ENCODE measurements at places on chromosomes 5 and 9. TPM values are rescaled to one million over a fixed set of nuclear protein-coding genes. Genes with fewer than 3 reads are reported as not detected.

DNA sequence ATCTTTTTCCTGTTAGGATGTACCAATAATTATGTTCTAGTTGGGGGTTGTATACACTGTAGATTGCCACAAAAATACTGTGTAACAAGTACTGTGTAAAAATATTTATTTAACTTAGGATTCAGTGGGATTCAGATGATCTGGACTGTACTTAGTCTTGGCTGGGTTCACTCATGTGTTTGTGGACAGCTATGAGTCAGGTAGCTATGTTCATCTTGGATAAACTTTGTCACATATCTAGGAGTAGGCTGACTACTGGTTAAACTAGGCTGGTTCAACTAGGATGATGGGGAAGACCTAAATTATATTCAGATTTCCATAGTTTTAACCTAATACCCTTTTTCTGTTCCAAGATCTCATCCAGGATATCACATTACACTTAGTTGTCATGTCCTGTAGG lies 32.1 kb upstream of the TNFSF15 start:
- H3K27ac ChIP-seq: no peak overlapping the region
- no peaks in the 10 kb centered on the region for H3K4me1 ChIP-seq
- no peak overlapping the region for H3K4me3 ChIP-seq
- H3K27me3 ChIP-seq: peaks cover 6% of the 10 kb centered on the region
- DNase-seq: no peak

DNA sequence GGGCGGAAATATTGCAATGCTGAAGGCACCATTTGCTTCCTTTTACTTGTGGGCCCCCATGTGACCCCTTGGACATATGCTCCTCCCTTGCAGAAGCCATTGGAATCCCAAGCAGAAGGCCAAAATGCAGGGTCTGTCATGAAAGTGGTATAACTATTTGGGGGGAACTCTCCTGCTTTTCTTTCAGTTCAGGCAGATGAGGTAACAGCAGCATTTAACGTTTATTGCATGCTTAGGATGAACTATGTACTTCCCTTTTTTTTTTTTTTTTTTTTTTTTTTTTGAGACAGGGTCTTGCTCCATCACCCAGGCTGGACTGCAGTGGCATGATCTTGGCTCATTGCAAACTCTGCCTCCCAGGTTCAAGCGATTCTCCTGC lies 7.8 kb downstream of the FOXI1 start:
- no peak overlapping the region for H3K4me3 ChIP-seq
- no peak overlapping the region for H3K27ac ChIP-seq
- H3K27me3 ChIP-seq: no peaks in the 10 kb centered on the region

DNA sequence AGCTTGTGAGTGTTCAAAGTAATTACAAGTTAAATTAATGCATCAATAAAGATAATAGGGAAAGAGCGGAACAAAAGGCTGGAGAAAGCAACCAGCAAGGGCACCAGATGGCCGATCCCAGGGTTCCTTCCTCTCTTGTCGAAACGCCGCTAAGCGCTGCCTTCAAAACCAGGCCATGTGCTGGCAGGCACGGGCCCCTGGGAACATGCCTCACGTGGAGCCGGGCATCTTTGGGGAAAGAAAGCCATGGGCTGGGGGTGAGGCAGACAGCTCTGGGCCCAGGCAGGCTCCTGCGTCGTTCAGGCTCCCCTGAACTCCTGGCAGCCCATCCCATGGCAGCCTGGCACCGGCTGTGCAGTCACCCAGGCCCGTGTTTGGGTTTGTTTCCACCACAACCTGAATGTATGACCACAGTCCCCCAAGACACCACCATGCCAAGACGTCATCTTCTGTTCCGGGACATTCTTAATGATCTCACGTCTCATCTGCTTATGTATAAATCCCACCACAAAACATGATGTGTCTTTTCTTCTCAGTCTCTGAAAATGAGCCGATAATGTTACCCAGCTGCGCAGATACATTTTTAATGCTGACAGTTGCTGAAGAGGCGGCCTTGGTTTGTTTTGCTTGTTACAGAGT lies 110.4 kb upstream of the SARDH start:
- no peak overlapping the region for H3K27ac ChIP-seq
- DNase-seq: no peak
- no peak overlapping the region for H3K4me3 ChIP-seq
- H3K4me1 ChIP-seq: peaks cover 8% of the 10 kb centered on the region

DNA sequence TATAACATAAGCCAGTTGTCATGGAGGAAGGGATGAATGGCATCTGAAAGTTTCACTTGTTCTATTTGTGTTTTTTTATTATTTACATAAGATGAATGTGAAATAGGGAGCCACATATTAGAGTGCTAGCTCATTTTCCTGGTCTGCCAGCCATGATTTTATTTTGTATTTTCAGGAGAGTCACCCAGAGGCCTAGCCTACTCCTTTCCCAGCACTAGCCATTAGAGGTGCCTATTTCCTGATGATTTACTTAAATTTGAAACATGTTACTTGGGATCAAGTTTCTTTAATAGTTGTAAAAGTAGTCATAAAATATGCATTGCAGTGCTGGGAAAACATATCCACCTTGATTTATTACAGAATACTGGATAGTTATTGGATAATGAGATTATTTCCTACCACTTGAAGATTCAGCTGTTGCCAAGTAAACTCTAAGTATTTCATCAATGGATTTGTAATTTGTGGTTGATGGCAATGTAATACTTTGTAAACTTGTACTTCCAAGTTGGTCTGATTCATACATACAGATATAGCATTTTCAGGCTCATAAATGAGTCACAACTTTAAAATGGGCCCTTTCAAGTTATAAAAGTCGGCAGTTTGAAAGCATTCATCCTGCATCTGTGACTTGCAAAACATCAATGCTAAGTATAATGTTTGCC lies 50.8 kb downstream of the KCNN2 start:
- no peak overlapping the region for H3K4me3 ChIP-seq
- H3K36me3 ChIP-seq: no peaks in the 10 kb centered on the region
- no peak for DNase-seq
- H3K4me1 ChIP-seq: no peaks in the 10 kb centered on the region

- H3K4me3 ChIP-seq: no peak overlapping the region
- no peaks in the 10 kb centered on the region for H3K27me3 ChIP-seq
- peaks cover 23% of the 10 kb centered on the region for H3K36me3 ChIP-seq
- H3K4me1 ChIP-seq: peaks cover 29% of the 10 kb centered on the region
- no peak overlapping the region for H3K27ac ChIP-seq
These were observed 279.6 kb downstream of the ARRDC3 start for GRCh38 chr5:91103353-91104061.

The NOTCH1 gene
- 99.0 TPM for total RNA-seq

The PCDHB14 gene
- total RNA-seq: 5.5 TPM

Measured in neural crest cell (in vitro differentiated cells).